ENCODE measurements at places on chromosomes 7 and 10. TPM values are rescaled to one million over a fixed set of nuclear protein-coding genes. Genes with fewer than 3 reads are reported as not detected.

MMP21 gene
- total RNA-seq, result not detected

ORAI2 gene
- total RNA-seq, result 34.8 TPM

CLEC2L gene
- total RNA-seq, result not detected

CLRN3 gene
- not detected for total RNA-seq

LRRTM3 gene
- not detected for total RNA-seq

GPR22 gene
- not detected for total RNA-seq

SRRT gene
- total RNA-seq, result 30.6 TPM

EVX1 gene
- not detected for total RNA-seq

PCDH15 gene
- total RNA-seq, result not detected

FEZF1 gene
- total RNA-seq, result not detected

PNLIPRP3 gene
- not detected for total RNA-seq

OGDHL gene
- total RNA-seq, result 0.54 TPM

FGFR2 gene
- 64.0 TPM for total RNA-seq
